Tibial artery (tissue), 4 donors: ENCODE measurements at places on chromosomes 5 and 9.
A peak's percentile ranks its signal among the peaks of the same experiment; 100 is the strongest.

DNA sequence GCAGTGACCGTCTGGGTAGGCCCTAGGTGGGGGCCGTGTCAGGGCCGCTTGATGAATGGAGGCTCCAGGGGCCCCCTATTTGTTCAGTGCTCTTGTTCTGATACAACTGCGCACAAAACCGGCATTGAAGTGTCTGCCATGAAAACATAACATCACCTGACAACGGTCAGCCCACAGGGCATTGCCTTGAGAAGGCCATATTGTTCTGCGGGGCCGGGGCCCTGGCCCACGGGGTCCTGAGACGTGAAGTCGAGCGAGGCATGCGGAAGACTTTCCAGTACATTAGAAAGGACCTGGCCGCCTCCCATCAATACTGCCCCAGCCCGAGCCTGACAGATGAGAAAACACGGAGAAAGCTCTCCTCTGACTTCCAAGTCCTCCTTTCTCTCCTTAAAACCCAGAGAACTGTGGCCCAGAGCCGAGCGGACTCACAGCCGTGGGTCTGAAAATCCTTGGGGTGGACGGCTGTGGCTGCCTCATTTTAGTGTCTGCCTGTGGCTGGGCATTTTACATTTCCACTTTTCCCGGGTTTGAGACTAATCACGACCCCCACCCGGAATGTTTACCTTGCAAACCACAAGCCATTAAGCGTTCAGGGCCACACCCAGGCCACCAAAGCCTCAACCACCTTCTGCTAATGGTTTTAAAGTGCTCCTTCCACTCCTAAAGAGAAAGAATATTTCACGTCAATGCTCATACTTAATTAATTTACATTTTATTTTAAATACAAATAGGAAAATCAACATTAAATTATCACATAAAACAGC lies 391.0 kb upstream of the IRX2 start:
- no peak overlapping the region for H3K4me3 ChIP-seq
- H3K36me3 ChIP-seq: no peaks in the 10 kb centered on the region
- H3K27me3 ChIP-seq: no peaks in the 10 kb centered on the region
- DNase-seq: no peak

DNA sequence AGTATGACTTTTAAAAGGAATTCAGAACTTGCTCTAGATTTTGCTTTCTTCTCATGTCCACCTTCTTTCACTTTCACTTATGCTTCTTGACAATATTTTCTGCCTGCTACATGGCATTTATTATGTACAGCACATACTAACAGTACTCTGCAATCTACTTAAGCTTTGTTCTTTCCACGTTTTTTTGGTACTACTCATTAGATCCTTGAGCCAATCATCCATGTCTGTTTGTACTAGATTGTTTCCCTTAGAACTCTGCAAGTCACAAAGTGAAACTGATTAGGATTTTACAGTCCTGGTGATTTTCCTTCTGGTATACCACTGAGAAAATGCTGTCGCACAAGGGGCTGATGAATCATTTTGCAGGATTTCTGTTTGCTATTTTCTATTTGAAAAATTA lies 78.3 kb downstream of the PARP8 start:
- H3K4me1 ChIP-seq: peaks cover 8% of the 10 kb centered on the region

GRCh38 chr9:103816146-103816545 lies 278.0 kb upstream of the SMC2 start:
- no peak for DNase-seq
- H3K27ac ChIP-seq: no peak overlapping the region
- H3K4me1 ChIP-seq: no peaks in the 10 kb centered on the region
- H3K36me3 ChIP-seq: no peaks in the 10 kb centered on the region
- H3K27me3 ChIP-seq: no peaks in the 10 kb centered on the region

GRCh38 chr9:137452006-137452760 lies 7.0 kb downstream of the NSMF start:
- H3K27me3 ChIP-seq: no peaks in the 10 kb centered on the region
- DNase-seq: peak; percentile 65

- no peak overlapping the region for H3K4me3 ChIP-seq
- H3K4me1 ChIP-seq: no peaks in the 10 kb centered on the region
- peaks cover 41% of the 10 kb centered on the region for H3K36me3 ChIP-seq
These were observed 118.3 kb upstream of the RAPGEF1 start for GRCh38 chr9:131858147-131858546.

GRCh38 chr5:126680191-126680817 lies 79.6 kb downstream of the PHAX start:
- H3K4me3 ChIP-seq: no peak overlapping the region
- H3K27me3 ChIP-seq: no peaks in the 10 kb centered on the region
- no peaks in the 10 kb centered on the region for H3K36me3 ChIP-seq
- H3K4me1 ChIP-seq: no peaks in the 10 kb centered on the region
- H3K27ac ChIP-seq: no peak overlapping the region
